Hair follicular keratinocyte (primary cell): ENCODE measurements at places on chromosomes 13 and 19. TPM values are rescaled to one million over a fixed set of nuclear protein-coding genes. Genes with fewer than 3 reads are reported as not detected.

NLRP4 gene
- not detected in 2 replicates for total RNA-seq

HSD11B1L gene
- total RNA-seq = 5.0 and 16.0 TPM in 2 replicates

JUND gene
- total RNA-seq = 108 and 149 TPM in 2 replicates

PGLYRP1 gene
- not detected in 2 replicates for total RNA-seq

FCER2 gene
- not detected in 2 replicates for total RNA-seq

TMC4 gene
- total RNA-seq = 6.6 and 22.6 TPM in 2 replicates

FFAR2 gene
- not detected in 2 replicates for total RNA-seq

NBEA gene
- 0.08 TPM in 2 replicates for total RNA-seq

ZNF85 gene
- 1.4 and 5.2 TPM in 2 replicates for total RNA-seq

DACT3 gene
- total RNA-seq = 0.23 and 0.27 TPM in 2 replicates

IL12RB1 gene
- not detected in 2 replicates for total RNA-seq

METTL21C gene
- total RNA-seq = not detected in 2 replicates

ZNF729 gene
- total RNA-seq = not detected in 2 replicates

MEIS3 gene
- total RNA-seq = 0.80 and 7.3 TPM in 2 replicates

FPR3 gene
- total RNA-seq = not detected in 2 replicates

PLEKHA4 gene
- 7.4 and 11.0 TPM in 2 replicates for total RNA-seq

GGN gene
- 0.08 and 0.55 TPM in 2 replicates for total RNA-seq

PTPRS gene
- 12.4 and 29.7 TPM in 2 replicates for total RNA-seq

DPRX gene
- not detected in 2 replicates for total RNA-seq

TJP3 gene
- under 0.01 and 1.7 TPM in 2 replicates for total RNA-seq

ZIC2 gene
- not detected in 2 replicates for total RNA-seq

OR4F17 gene
- total RNA-seq = not detected in 2 replicates

AKAP11 gene
- total RNA-seq = 8.3 and 9.3 TPM in 2 replicates

ZNF709 gene
- total RNA-seq = 0.47 and 0.53 TPM in 2 replicates

PABPC3 gene
- total RNA-seq = 0.04 TPM in 1 of 2 replicates, not detected in the other

ANKLE1 gene
- 0.62 and 0.76 TPM in 2 replicates for total RNA-seq

GJA3 gene
- 0.11 and 0.78 TPM in 2 replicates for total RNA-seq

CBLC gene
- total RNA-seq = 119 and 129 TPM in 2 replicates

ZNF229 gene
- 6.0 and 9.3 TPM in 2 replicates for total RNA-seq

ZNF417 gene
- 3.7 and 4.4 TPM in 2 replicates for total RNA-seq

ZNF850 gene
- 0.72 and 0.78 TPM in 2 replicates for total RNA-seq

PRKD2 gene
- total RNA-seq = 26.9 and 35.5 TPM in 2 replicates

WDR87 gene
- not detected in 2 replicates for total RNA-seq

IGFL2 gene
- total RNA-seq = not detected in 2 replicates

NALCN gene
- 0.46 TPM in 1 of 2 replicates, not detected in the other for total RNA-seq

GAS6 gene
- 213 and 269 TPM in 2 replicates for total RNA-seq

ELAVL3 gene
- total RNA-seq = 0.70 TPM in 1 of 2 replicates, not detected in the other
